H4 (cell line): ENCODE measurements at places on chromosomes 13 and 19. TPM values are rescaled to one million over a fixed set of nuclear protein-coding genes. Genes with fewer than 3 reads are reported as not detected.

DNA sequence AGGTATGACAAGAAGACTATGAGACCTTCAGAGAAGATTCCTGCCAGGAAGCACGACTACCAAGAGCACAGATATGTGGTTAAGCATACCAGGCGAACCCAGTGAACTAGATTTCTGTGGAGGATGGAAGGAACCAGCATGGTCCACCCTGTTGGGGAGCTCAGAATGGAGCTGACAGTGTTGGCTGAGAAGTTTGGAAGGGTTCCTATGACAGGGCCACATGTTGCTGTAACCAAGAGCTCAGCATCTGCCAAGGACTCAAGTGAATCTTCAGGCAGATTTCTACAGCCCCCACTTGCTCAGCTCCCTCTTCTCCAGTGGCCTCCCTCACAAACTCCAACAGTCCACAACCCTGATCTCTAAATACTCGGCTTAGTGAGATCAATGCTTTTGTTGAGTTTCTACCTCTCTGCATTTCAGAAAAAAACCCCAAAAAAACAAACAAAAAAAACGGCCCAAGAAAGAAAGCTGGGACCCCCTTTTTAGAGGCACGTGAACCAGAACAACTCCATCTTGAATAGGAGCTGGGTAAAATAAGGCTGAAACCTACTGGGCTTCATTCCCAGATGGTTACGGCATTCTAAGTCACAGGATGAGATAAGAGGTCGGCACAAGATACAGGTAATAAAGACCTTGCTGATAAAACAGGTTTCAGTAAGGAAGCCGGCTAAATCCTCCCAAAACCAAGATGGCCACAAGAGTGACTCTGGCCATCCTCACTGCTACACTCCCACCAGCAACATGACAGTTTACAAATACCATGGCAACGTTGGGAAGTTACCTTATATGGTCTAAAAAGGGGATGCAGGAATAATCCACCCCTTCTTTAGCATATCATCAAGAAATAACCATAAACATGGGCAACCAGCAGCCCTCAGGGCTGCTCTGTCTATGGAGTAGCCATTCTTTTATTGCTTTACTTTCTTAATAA, 691.1 kb downstream of the UQCRFS1 start:
- DNase-seq, result no peak

DNA sequence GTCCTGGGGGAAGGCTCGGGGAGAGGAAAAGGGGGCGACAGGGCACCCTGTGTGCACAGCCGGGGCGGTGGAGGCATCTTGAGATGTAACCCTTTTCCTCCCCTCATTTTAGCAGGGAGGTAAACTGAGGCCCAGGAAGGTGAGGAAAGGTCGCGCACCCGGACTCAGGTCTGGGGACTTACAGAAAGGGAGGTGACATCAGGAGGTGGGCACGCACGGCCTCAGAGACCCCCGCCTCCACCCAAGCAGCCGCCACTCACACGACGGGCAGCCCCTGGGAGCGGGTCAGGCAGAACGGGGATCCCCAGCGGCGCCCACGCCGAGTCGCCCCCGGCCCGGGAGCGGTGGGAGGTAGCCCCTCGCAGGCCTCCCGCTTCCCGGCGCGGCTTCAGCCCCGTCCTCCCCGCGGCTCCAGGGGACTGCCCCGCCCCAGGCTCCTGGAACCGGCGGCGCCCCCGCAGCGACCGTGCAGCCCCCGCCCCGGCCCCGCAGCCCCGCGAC, 477 bp downstream of the PIP5K1C start:
- DNase-seq, result no peak

- no peak for DNase-seq
Observed at GRCh38 chr13:111326981-111327642, 6.7 kb downstream of the TEX29 start.

- DNase-seq, result no peak
Observed at GRCh38 chr13:103961129-103961528, 894.9 kb upstream of the SLC10A2 start.

GRCh38 chr19:55626350-55626749, 2.0 kb upstream of the ZNF784 start:
- no peak for DNase-seq

GRCh38 chr19:48719263-48720171, at the start of gene MAMSTR:
Gene MAMSTR (minus strand): TSS chr19:48719725. CDS start chr19:48719031, 694 bp downstream.
- no peak for DNase-seq

DNA sequence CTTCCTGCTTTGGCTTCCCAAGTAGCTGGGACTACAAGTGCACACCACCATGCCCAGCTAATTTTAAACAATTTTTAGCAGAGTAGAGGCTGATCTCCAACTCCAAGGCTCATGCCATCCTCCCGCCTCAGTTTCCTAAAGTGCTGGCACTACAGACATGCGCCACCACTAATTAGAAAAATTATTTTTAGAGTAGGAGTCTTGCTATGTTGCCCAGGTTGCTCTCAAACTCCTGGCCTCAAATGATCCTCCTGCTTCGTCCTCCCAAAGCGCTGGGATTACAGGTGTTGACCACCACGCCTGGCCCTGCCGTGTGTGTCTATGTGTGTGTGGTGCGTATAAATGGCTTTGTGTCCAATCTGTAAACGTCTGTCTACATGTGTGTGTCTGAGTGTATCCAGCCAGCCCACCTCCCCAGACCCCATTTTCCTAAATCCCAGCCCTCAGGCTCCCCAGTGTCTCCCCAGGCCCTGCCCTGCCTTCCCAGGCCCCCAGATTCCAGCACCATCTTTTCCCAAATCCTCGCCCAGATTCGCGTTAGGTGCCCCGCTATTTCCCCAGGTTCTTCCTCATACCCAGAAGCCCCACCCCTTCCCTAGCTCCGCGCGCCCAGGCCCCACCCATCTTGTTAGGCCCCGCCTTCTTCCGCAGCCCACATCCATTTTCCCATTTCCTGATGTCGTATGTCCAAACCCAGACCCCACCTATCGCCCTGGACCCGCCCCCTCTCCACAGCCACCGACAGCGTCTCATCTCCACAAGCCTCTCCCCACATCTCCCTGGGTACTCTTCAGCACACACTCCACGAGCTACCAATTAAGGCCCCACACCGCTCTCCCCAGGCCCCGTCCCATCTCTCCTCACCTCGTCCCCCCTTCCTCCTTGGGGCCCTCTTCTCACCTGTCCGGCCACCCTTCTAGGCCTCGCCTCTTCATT, 24.9 kb downstream of the SLC8A2 start:
- DNase-seq, result no peak

- DNase-seq, result no peak
Observed at GRCh38 chr13:28041501-28041900, 53.0 kb upstream of the URAD start.

DNA sequence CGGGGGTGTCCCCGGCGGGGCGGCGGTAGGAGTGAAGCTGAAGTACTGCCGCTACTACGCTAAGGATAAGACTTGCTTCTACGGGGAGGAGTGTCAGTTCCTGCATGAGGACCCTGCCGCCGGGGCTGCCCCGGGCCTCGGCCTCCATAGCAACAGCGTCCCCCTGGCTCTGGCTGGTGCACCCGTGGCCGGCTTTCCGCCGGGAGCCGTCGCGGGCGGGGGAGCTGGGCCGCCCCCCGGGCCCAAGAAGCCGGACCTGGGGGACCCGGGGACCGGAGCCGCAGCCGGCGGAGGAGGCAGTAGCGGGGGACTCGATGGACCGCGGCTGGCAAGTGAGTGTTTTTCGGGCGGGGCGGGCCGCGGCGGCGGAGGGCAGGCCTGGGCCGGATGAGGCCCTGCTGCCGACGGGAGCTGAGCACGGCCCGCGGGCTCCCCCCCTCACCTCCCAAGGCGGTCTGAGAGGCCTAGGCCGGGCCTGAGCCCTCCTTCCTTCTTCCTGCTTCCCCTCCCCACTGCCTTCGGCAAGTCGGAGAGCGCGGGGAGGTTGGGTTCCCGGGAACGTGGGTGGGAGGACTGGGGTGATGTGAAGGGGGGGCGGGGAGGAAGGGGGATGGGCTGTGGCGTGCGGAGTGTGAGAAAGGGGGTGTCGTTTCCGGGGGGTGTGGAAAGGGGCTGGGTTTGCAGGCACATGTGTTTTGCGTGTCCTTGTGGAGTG, 568 bp downstream of the PAN3 start:
- DNase-seq, result peak; percentile 83

- DNase-seq, result no peak
Observed at GRCh38 chr13:56424246-56424645, 716.5 kb upstream of the PRR20A start.

GRCh38 chr13:110458017-110458416, 103.5 kb downstream of the RAB20 start:
- no peak for DNase-seq

- no peak for DNase-seq
Observed at GRCh38 chr19:29098863-29099481, 114.0 kb downstream of the UQCRFS1 start.

The ZNF677 gene
- total RNA-seq, result not detected in 2 replicates

The ASPDH gene
- not detected in 2 replicates for total RNA-seq

The TJP3 gene
- total RNA-seq, result 1.5 TPM in 1 of 2 replicates, not detected in the other

The SULT2A1 gene
- not detected in 2 replicates for total RNA-seq
